ENCODE measurements at places on chromosomes 2 and 18.

- no peak for DNase-seq
Observed at GRCh38 chr2:238884812-238885408, 37.0 kb downstream of the TWIST2 start.

GRCh38 chr2:5479265-5479928 lies 212.8 kb upstream of the SOX11 start:
- no peak for DNase-seq

- no peak for DNase-seq
Observed at GRCh38 chr2:148819019-148819585, 55.9 kb upstream of the KIF5C start.

DNA sequence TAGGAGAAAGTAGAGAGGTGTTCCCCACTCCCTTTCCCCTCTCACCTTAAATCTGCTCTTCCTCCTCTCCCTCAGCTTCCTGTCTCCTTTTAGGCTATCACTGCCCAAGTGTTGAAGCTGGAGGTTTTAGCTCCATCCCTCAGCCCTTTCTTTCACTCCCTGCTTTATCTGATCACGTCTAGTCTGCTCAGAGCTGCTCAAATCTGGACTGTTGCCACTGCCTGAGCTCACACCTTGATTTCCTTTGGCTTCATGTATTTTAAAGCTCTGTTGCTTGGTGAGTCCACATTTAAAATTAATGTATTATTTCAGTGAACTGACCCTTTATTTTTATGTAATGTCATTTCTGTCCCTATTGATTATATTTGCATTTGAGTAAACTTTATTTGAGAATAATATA lies 236.6 kb downstream of the PTGR3 start:
- DNase-seq: no peak

GRCh38 chr2:148907085-148907785 lies 32.2 kb downstream of the KIF5C start:
- DNase-seq: no peak

DNA sequence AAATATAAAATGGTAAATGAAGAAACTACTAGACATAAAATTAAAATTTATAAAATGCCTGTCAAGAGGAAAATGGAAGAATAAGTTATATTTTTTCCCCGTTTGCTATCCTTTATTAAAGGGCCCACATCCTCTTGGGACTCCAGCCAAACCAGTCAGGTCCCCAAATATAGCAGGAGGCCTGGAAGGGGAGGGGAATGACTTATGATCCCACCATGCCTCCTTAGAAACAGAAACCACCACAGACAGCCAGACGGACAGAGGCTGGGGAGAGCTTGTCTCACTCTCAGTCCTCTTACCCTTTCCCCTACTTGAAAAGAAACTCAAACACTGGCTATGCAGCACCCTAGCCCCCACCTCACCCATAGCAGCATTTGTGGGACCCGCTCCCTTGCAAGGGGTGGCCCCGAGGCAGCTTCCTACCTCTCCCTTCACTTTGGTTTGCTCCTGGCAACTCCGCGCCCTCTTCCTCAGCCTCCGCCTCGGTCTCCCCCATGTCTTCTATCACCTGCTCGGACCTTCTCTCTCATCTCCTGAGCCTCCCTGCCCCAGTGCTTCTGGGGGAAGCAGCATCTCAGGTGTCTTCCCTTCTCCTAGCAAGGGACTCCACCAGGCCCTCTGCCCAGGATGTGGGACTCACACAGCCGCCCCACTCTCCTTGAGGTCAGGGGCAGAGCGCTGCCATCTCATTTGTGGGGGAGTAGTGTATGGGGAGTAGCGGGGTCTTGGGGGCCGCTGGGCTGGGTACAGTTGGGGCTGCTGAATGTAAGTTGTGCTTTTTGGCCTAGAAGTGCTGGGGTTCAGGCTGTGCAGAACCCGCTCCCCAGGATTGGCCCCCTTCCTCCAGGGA lies 37.4 kb upstream of the ANKRD62 start:
- DNase-seq: no peak

Measured in stimulated activated CD8-positive, alpha-beta memory T cell treated with anti-CD3 and anti-CD28 coated beads, Interleukin-4, amount 100 ng/mL, for 1 hour (primary cell).